PC-9 (cell line): ENCODE measurements at places on chromosomes 1 and 21.

GRCh38 chr1:113333056-113333455, 57.3 kb upstream of the MAGI3 start:
- DNase-seq: no peak

GRCh38 chr1:194369060-194369459, 1182.6 kb upstream of the B3GALT2 start:
- DNase-seq: no peak

DNA sequence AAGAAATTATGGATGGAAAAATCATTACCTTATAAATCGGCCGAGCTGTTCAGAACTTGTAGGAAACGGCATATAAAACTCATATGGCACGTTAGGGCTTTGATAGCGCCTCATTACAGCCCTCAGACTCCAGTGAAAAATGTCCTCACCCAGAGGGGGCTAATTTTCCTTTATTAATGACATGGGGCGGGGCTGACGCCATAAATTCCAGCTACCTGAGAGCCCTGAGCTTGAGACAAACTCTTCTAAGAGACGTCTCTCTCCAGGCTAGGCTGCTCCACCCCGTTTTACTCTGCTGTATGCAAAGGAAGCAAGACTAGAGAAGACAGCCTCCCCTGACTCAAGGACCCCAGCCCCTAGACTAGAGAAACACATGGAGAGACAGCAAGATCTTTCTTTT, 149.4 kb downstream of the TRABD2B start:
- DNase-seq: no peak

DNA sequence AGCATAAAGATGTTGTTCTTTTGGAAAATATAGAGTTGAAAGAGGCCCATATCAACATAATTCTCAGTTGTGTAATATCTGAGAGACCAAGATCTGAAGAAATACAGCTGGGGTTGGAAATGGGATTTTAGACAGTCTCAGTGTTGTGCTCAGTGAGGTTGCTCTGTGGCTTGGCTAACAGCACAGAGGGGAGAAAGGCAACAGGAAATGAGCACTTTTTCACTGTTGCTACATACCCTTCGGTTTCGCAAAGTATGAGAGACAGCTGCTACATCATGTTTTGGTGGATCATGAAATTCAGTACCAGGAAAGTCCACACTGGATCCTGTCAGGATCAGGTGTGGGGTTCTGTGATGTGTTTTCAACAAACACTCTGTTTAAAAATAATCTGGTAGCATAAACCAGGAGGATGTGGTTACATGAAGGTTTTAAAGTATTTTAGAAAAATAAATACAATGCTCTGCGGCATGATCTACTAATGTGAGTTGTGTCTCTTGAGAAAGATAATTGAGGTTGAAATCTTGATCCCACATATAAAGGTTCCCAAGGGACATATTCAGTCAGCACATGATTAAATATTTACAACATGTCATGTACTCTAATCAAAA, 7.0 kb upstream of the GPR88 start:
- no peak for DNase-seq

DNA sequence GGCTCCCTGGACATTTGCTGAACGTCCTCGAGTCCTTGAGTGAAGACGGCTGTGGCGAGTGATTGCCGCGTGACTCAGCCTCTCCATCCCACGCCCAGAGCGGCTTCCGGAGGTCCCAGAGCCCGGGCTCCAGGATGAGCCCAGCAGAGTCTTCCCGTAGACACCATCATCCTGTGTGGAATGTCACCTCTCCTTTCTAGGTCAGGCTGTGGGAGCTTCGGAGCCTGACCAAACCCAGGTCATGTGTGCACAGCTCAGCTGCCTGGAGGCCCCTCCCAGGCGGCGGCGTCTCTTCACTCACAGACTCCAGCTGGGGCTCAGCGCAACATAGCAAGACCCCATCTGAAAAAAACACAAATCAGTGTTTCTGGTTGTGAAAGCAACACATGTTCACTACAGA, 38.2 kb downstream of the PRKCZ start:
- no peak for DNase-seq

DNA sequence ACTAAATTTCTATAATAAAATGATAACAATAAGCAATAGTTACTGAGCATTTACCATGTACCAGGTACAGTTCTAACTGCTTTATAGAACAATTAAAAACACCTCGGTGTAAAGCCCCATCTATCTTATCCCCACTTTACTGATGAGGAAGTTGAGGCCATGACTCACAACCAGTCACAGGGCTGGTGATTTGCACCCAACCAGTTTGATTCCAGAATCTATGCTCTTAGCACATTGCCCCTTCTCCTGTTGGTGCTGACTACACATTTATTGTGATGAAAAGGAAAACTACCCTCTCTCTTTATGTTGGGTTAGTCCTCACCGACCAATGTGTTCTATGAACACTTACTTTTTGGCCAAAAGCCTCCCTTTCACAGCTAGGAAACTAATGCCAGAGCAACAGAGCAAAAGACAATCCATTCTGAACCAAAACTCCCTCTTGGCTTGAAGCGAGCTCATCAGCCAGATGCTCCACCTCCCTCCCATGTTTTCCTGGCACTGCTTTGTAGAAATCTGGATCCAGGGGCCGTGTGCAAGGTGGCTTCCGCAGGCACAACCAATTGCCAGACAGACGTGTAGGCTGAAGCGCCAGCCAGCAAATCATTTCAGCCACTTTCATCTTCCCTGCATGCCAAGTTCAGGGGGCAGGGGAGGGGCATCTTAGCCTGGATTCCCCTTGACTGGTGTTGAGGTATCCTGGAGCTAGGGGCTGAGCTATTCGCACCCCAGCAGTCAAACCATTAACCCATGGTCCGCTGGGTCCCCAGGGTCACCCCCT, 32.0 kb upstream of the SLC30A1 start:
- DNase-seq: no peak
